Stimulated activated CD4-positive, alpha-beta T cell treated with anti-CD3 and anti-CD28 coated beads, TNF-alpha, amount 100 ng/mL, for 4 hours (primary cell): ENCODE measurements at places on chromosomes 1 and 21.

- DNase-seq = no peak
Observed at GRCh38 chr1:152967201-152967600, 3.2 kb upstream of the SPRR4 start.

GRCh38 chr1:229768232-229768631 lies 142.2 kb downstream of the URB2 start:
- no peak for DNase-seq

DNA sequence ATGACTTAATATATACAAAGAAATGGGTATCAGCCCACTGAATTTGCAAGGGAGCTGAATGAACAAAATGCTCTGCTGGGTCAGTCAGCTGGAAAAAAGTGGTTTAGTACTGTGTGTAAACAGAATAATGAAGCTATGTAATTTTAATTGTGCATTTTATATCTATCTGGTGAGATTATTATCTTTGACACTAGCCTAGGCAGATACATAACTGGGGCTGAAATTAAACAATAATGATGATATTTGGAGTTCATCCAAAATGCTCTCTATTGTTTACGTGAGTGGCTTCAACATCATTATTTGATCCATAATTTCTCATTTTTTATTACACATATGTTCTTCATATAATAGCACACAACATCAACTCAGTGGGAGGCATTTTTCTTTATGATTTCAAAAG lies 208.5 kb upstream of the SNX7 start:
- DNase-seq = no peak

DNA sequence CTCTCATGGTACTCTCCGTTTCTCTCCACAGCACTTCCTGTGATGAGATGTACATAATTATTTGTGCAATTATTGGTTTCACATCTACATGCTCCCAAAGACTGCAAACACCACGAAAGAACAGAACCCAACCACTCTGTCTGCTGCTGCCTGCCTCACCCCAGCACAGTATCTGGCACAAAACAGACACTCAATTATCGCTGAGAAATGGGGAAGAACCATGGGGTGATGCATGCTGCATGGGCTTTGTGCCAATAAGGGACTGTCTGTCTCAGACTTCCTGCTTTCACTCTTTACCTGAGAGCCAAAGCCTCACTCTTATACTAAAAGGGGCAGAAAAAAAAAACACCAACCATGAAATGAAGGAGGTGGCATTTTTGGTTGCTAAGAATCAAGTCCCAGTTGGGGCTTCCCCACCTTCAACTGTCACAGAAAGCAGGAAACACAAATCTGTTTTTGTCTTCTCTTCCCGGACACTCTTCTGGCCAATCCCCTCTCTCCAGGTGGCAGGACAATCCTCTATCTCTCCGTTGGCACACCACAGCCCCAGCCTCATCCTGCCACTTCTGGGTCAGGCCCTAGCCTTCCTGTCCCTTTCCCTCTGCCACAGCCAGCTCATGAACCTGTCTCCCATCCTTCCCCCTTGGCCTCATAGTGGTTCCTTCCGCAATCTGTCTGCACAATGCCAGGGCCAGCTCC lies 82.0 kb downstream of the TGFBR3 start:
- DNase-seq = peak; percentile 55

DNA sequence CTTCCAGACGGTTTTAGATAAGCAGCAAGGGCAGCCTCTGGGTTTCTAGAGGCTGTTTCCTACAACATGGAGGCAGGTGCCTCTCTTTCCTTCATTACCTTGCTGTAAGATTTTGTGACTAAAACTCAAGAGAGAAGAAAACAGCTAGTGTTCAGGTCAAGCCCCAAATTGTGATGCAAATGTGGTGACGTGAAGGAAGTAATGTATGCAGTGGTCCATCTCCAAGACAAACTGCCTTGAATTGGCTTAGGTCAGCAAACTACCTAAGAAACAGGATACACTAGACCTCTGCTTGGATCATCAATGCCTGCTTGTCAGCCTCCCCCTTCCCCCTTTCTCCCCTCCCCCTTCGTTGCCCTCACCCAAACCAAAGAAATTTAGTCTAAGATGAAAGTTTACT lies 28.9 kb upstream of the RIPK4 start:
- DNase-seq = no peak

GRCh38 chr1:42860339-42861013 lies 14.1 kb downstream of the ZNF691 start:
- no peak for DNase-seq

DNA sequence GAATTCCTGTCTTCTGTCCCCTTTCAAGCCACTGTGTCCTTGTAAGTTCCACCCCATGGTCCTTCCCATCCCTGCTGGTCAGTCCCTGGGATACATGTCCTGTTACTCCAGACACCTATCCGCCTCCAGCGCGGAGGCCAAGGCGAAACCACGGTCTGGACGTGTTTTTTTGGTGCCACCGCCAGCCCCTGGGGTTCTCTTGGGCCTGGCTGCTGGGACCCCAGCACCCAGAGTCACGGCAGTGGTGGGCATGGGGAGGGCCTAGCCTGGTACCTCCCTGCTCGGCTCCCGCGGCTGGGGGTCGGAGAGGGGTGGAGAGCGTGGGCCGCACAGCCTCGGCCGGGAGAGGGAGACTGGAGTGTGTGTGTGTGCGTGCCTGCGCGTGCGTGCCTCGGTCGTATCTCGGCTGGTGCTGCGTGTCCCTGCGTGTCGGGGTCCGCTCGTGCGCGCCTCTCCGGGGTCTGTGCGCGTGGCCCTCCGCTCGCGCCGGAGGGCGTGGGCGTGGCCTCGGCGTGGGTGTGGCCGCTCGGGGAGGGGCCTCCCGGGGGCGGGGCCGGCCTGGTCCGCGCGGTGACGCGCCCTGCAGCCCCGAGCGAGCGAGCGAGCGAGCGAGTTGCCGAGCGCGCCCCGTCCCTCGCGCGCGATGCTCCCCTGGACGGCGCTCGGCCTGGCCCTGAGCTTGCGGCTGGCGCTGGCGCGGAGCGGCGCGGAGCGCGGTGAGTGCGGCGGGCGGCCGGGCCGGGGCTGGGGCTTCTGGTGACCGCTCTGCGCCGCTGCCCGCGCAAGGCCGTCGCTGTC lies at the start of gene VWA1:
Gene VWA1, plus strand, starts transcription at position 585 of the 798 bp plus-strand sequence. Its CDS starts 59 bp downstream, at position 644.
- peak; percentile 56 for DNase-seq

DNA sequence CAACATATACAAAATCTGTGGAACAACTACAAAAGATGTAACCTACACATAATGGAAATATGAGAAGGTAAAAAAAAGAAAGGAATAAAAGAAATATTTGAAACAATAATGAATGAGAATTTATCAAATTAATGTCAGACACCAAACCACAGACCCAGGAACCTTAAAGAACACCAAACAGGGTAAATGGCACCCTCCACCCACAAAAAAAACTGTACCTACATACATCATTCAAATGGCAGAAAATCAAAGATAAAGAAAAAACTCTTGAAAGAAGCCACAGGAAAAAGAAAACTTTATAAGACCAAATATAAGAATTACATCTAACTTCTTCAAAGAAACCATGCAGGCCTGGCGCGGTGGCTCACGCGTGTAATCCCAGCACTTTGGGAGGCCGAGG lies 54.0 kb downstream of the IL12RB2 start:
- no peak for DNase-seq

DNA sequence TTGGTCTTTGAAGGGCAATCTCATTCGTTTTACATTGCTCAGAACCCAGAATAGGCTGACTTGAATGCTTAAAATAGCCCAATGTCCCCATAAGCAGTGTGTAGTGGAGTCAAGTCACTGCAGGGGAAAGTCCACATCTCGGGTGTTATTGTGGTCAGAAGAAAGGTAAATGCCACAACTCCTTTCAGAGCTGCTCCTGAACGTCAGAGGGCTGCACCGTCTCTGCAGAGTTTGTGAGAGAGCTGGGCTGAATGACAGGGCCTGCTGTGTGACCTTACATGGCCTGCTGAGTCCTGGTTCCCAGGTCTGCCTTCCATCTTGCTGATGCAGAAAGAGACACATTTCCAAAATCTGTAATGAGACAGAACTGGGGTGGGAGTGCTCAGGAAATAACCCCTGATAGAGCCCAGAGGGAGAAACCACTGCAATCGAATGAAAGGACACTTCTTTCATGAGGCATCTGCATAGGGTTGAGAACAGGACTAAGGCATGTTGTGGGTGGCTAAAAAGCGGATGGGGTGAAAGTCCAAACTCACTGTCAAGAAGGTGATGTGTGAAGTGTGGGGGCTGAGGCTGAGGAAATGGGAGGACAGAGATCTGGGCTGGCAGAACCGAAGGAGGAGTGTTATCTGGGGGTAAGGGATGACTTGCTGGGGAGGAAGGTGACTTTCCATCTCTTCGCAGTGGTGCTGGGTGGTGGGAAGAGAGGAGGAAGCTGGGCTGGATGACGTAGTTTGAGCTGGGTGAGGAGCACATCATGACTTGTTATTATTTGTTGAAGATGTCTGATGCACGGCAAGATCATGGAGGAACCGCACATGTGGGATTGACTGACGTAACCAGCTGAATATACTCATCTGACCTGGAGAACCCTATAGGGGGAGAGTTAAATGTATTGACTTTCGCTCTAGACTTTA lies 33.7 kb downstream of the XCL2 start:
- no peak for DNase-seq

DNA sequence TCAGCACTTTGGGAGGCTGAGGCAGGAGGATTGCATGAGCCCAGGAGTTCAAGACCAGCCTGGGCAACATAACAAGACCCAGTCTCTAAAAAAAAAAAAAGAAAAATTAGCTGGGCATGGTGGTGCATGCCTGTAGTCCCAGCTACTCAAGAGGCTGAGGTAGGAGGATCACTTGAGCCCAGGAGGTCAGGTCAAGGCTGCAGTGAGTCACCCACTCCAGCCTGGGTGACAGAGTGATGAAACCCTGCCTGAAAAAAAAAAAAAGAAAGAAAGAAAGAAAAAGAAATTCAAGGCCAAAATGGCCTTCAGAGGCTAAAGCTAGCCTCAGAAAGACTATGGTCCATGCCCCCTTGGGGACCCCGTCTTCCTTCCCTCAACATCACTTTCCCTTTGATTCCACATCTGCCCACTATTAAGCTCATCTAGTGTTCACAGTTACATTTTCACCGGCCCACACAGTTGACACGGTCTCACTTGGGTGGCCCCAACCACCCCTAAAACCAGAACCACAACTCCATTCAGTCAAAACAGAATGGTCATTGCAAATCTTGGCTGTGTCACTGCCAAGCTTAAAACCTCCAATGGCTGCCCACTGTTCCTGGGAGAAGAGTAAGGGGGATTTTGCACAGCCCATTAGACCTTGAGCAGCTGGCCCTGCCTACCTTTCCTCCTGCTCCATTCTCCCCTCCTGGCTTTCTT lies 2.1 kb upstream of the CAPN8 start:
- DNase-seq = no peak

DNA sequence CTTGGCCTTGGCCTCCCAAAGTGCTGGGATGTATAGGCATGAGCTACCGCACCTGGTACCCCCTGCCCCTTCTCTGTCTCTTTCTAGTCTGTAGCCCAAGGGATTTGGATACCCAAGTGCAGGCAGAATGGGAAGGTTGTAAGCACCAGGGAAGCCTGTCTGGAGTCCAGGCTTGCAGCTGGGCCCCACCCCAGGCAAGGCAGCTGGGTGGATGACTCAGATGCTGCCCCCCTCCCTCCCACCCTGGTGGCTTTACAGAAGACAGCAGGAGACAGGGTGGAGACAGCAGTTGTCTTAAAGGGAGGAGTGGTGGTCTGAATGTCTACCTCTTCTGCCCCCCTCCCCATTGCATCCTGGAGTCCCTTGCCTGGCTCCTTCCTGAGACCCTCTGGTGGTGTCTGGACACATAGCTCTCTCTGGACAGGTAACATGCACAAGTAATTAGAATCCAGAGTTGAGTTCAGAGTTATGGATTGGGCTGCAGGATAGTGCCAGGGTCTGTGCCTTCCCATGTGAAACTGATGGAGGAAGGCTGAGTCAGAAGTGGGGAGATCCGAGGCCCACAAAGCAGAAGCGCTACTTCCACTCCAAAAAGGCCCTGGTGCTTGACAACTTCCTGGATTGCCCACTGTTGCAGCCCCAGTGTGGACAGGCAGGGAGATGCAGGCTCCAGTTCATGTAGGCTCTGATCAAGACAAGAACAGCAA lies 5.1 kb downstream of the LMNA start:
- DNase-seq = no peak

GRCh38 chr1:226541631-226542622 lies 6.6 kb upstream of the STUM start:
- DNase-seq = no peak

DNA sequence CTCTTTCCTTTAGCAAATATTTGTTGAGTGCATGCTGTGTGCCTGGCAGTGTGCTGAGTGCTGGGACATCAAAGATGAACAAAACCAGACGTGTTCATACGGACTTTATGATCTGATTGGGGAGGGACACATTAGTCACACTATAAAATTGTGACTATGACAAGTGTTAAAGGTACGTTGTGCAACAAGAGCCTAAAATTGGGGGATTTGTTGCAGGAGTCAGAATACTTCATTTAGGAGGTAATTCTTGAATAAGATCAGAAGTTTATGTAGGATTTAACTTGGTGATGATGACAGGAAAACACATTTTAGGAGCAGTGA lies 29.6 kb downstream of the B3GALT2 start:
- no peak for DNase-seq

DNA sequence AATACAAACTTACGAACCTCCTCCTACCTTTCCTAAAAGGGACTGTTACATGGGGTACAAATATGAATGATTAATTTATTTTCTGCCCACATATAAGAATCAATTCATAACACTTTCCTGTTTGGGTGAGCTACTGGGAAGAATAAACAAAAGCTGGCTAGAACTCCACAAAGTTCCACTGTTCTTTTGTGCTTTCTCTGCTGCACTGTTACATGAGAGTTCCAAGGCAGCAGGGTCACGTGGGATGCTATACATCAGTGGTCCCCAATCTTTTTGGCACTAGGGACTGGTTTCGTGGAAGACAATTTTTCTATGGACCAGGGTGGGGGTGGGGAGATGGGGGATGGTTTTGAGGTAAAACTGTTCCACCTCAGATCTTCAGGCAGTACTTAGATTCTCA lies 2.2 kb upstream of the ANGPTL7 start:
- DNase-seq = no peak

- no peak for DNase-seq
Observed at GRCh38 chr1:246155923-246156322, 351.2 kb downstream of the SMYD3 start.

DNA sequence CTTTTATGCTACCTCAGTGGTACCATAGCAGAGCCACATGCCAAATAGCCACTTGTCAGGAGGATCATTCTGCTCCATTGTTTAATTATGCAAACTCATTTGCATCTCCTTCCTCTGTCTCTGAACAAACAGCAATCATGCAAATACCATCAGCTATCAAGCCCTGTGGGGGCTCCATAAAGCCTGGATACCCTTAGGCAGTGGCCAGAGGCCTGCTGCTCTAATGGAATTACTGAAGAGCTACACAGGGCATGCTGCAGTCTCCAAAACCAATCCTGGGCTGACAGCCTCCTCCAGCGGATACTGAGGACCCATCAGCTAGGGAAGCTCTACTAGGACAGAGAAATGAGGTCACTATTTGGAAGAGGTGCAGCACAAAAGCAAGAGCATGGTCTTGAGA lies 376.3 kb downstream of the KCNH1 start:
- no peak for DNase-seq

GRCh38 chr1:119797162-119797561 lies 14.1 kb downstream of the REG4 start:
- DNase-seq = no peak

GRCh38 chr1:205141236-205142101 lies 19.7 kb upstream of the RBBP5 start:
- peak; percentile 38 for DNase-seq

GRCh38 chr21:27219068-27219467 lies 252.2 kb upstream of the ADAMTS5 start:
- no peak for DNase-seq

GRCh38 chr1:239386453-239387303 lies at the start of gene CHRM3:
CHRM3 (plus strand) TSS chr1:239386568; CDS start chr1:239907452, 520,884 bp downstream.
- no peak for DNase-seq

GRCh38 chr1:88658419-88658818 lies 25.7 kb upstream of the PKN2 start:
- DNase-seq = no peak
